Nucleus accumbens (tissue), 56 donors: ENCODE measurements at places on chromosomes 7 and 10.

DNA sequence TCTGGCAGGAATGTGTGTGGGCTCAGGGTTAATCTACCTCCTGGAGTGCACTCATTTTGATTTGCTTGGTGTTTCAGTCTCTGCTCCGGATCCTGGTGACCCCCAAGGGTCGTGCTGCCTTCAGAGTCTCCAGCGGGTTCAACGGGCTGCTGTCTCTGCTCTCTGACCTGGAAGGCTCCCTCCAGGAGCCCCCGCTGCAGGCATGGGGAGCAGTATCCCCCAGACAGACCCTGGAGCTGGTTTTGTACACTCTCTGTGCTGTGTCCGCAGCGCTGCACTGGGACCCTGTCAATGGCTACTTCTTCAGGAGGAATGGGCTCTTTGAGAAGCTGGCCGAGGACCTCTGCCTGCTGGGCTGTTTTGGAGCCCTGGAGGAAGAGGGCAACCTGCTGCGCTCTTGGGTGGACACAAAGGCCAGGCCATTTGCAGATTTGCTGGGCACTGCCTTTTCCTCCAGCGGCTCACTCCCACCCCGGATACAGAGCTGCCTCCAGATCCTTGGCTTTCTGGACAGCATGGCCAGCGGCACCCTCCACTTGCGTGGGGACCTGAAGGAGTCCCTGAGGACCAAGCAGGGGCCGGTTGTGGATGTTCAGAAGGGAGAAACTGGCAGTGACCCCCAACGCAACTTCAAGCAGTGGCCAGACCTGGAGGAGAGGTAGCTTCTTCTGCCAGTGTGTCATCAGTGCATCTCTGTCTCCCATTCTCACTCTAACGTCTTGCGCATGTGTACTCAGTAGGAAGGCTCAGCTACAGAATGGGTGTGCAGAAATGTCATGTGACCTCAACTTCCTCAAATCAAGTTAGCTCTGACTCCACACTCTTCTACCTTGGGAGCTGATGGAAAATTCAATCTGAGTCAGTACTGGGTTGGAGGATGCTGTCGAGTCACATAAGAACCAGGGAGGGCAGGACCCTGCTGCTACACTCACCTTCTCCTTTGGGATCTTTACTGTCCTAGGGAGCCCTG is 58.5 kb downstream of the WDFY4 start:
- DNase-seq: no peak

DNA sequence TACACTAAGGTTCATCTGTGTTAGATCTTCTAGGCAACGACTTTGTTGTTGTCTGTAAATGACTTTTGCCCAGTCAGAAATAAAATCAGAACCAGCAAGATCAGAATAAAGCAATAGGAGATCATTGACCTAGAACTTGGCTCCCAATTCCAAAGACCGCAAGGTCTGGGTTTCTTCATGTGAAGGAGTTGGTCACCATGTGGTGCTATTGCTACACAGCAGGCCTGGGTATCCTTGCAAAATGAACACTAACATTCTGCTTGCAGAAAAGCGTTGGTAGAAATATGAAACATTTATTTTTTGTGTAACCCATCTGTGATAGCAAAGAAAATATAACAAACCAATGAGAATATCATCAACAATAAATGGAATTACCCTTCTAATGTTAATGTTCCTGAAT is 831.0 kb downstream of the NXPH1 start:
- no peak for DNase-seq

- DNase-seq: no peak
Observed at GRCh38 chr10:58609532-58610150, 97.0 kb downstream of the BICC1 start.

DNA sequence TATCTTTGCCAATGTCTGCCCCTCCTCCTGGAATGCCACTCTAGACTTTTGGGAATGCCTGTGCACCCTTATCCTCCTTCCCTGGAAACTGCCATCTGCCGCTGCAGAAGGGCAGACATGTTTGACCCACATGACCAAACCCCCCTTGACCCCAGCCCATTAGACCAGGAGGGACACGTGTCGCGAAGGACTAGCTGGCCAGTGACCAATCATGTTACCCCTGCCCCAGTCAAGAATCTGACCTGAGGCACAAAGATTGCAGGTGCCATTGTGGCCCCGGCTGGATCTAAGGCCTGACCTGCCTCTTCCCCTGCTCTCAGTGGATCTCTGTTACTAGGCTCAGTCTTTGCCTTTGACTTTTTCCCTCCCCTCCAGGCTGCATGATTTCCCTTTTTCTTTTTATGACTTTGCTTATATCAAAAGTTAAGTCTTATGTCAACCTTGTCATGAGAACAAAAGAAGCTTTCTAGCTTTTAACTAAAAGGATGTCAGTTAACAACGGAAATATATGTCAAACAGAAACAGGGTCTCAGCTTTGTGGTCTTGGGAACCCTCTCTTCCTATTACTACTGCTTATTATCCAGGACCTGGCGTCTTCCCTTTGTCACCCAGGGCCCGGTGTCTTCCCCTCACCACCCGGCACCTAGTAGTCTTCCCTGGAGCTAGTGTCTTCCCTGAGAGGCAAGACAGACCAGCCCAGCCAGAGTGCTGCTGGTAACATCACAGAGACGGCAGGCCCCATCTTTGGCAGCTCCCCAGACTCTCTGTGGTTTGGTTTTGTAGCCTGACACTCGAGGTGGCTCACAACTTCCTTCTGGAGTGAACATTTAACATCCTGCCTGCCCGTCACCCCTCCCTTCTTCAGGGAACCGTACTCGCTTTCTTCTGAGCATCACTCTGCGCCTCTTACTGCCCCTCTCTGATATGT is 24.4 kb upstream of the PPIF start:
- no peak for DNase-seq

GRCh38 chr7:70587739-70588138 is 544.2 kb upstream of the GALNT17 start:
- DNase-seq: no peak

- DNase-seq: no peak
Observed at GRCh38 chr7:155897758-155898386, 85.6 kb upstream of the SHH start.

DNA sequence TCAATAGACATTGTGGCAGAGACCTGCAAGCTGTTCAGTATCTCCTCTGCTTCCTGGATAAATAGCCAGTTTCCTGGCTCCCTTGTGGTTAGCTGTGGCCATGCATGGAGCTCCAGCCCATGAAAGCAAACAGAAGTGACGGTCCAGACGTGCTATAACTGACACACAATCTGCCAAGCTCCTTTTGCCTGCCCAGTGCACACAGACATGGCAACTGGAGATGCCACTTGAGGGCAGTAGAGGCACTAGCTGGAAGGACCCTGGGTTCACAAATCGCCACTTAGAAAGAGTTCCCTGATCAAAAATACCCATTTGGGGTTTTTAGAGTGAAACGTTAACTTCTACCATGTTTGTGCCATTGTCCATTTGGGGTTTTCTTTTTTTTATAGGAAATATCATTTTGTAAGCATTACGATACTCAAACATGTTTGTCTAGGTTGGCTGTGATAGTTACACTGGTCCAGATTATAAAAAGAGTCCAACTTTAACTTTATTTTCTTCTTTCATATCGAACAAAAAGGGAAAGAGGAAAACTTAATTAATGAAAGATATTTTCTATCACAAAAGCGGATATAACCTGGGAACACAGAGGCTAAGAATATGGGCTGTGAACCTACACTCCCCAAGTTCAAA is 31.3 kb downstream of the KIN start:
- no peak for DNase-seq

- no peak for DNase-seq
Observed at GRCh38 chr7:78955329-78955728, 498.1 kb downstream of the MAGI2 start.

DNA sequence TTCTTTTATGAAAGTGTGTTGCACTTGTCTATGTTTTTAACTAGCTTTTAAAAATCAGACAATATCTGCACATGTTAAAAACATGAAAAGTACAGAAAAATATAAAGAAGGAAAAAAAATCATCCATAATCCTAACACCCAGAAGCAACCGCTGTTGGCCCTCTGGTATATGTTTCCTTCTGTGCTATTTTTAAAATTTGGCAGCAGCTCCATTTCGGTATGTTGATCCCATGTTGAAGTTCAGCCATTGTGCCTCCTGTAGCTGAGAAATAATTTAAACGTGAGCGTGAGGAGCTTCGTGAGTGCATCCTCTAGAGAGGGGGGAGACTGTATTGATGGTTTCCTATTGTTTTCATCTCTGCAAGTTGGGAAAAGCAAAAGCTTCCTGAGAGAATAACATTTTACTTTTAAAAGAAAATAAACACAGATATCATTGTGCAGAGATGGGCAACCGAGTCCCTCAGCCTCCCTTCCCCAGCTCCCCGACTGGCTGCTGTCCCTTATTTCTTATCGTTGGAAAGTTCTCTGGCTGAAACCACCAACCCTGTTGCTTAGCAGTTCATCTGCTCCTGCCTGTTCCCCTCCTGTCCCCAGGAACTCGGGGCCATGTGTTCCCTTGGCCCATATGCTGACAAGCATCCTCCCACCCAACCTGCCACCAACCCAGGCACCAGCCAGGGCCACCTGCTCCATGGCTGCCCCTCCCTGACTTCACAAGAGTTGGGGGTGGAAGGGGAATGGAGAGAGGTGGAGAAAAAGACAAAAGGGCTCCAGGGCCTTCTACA is 499.1 kb upstream of the PODXL start:
- DNase-seq: no peak

- no peak for DNase-seq
Observed at GRCh38 chr7:96901822-96902445, 103.4 kb upstream of the DLX6 start.

- no peak for DNase-seq
Observed at GRCh38 chr10:77746047-77746707, 108.6 kb upstream of the KCNMA1 start.

GRCh38 chr7:69309601-69310000 is 288.7 kb upstream of the AUTS2 start:
- DNase-seq: no peak

DNA sequence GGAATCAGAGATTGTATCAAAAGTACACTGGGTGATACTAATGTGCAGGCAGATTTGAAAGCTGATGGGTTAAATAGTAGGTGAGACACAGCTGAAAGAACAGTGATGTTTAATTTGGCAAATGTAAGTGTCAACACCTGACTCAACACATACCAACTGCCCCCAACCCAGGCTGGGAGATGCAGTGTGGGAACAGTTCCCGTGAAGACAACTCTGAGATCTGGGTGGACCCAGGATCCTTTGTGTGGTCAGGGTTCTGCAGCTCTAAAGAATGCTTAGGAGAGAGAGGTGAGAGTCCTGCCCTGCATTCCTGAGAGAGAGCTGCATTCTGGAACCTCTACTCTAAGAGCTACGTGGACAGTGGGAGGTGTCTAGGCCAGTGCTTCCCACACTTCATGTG is 479.7 kb downstream of the RPS24 start:
- no peak for DNase-seq

DNA sequence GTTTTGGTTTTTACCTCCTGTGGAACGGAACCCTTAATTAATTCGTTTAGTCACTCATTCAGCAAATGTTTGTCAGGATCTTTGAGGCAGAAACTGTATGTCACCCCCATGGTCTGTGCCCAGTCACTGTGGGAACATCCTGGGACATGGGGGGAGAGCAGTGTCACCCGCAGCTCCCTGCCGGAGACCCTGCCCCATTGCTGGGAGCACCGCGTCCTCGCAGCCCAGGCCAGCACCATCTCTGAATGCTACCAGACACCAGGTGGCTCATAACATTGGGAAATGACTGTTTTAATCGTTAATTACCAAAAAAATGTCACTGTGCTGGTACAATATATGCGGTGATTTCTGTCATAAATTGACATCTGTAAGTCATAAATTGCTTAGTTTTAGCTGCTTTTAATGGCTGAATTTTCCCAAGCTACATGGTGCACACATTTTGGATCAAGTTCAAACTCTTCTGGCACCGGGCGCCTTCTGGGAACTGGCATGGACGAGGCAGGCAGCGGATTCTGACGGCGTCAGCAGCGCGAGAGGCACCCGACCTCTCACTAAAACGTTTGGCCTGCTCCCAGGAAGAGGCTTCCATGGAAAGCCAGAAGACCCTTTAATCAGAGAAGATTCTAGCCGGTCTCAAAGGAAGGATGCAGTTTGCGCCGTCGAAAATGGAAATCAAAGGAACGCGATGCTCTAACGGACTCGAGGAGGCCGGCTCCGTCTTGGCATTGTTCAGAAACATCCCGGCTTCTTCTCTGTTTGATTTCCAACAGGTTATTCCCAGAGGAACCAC is 184.2 kb downstream of the ADARB2 start:
- no peak for DNase-seq

DNA sequence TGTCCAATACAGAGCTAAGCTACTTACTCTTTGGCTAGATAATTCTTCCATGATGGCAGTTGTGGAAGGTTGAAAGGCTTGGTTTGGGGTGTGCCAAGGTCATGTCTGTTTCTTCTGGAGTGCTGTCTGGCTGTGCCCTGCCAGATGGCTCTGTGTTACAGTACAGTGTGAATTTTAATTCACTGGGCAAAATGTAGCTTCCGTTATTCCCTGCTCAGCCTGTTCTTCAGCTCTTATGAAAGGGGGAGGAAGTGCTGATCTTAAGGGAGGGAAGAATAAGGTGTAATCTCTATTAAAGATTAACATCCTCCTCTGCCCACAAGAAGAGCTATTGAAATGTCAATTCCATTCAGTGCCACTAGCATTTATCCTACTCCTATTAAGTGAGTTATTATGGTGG is 52.2 kb downstream of the SND1 start:
- DNase-seq: no peak

DNA sequence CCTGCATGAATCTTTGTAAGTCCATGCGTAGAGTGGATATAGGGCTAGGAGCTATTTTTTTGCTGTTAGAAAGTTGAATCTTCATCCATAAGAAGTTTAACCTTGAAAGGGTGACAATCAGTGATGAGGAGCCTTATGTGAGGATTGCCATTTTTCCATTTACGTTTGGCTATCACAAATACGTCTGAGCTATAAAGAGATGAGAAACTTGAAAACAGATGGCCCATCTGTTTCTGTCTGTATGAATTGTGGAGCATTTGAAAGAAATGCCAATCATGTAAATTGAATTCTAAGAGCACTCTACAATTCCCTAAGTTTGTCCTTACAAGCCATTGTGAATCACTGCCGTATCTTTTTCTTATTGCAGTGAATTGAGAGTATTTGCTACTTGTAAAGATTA is 169.8 kb upstream of the TEX47 start:
- DNase-seq: no peak

GRCh38 chr10:133082685-133083421 is 4.9 kb upstream of the ADGRA1 start:
- no peak for DNase-seq

GRCh38 chr10:78010278-78010677 is 19.0 kb downstream of the POLR3A start:
- DNase-seq: no peak

DNA sequence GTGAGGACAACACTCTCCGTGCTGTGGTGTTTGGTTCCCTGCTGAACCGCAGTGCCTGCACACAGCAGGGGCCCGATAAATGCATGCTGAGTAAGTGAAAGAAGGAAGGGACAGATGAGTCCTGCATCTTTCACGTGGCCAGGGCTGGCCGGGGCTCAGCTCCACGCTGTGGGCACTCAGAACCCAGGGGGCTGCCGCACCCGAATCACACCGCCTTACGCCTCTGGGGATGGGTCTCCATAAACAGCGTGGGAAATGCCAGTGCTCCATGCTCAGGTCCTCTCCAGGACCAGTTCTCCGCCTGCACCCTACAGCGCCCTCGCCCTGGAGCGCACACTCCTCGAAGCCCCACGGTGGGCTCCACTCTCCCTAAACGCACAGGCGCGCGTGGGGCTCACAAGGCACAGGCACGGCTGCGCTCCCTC is 38.1 kb downstream of the RASGEF1A start:
- DNase-seq: no peak
